ENCODE measurements at places on chromosomes 6 and 20.
A peak's percentile ranks its signal among the peaks of the same experiment; 100 is the strongest.

DNA sequence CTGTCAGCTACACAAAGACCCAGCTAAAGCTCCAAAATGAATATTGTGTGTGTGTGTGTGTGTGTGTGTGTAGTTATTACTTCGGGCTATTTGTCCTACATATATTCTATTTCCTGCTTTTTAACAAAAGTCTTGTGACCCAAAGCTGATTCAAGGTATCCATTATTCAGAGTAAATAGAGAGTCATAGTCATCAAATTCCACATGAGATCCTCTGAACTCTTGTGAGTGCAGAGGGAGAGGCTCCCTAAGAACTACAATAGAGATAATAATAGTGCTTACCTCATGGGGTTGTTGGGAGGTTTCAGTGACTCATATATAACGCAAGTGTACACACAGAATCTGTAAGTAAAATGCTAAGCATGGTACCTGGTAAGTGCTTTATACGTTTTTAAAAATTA is 95.6 kb upstream of the SHLD1 start:
- DNase-seq: peak; percentile 92

GRCh38 chr6:20877008-20877937 is 343.0 kb downstream of the CDKAL1 start:
- DNase-seq: peak; percentile 93

DNA sequence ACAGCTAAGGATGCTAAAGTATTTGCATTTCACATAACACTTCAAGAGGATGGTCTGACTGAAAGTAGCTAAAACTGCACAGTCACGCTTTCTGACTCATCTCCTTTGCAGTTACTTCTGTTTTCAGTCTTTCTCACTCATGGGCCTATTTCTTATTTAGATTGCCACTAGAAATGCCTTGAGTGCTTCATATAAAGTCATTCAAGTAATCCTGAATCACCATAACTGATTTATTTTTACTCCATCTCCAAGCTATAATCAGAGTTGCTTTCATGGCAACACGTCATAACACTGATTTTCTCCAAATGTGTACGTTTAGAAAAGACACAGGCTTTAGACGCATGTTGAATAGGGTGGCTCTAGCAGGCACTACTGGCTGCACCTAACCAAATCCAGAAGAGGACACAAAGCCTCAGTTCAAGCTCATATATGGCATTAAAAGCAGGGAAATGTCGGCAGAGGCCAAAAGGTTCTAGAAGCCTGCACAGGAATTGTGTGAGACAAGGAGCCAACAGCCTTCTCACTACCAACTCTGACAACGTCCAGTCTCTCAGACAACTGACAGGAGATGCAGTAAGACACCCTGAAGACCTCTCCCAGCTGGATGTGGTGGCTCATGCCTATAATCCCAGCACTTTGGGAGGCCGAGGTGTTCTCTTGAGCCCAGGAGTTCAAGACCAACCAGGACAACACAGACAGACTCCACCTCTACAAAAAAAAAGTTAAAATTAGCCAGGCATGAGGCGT is 64.1 kb upstream of the BEND6 start:
- no peak for DNase-seq

- DNase-seq: no peak
Observed at GRCh38 chr6:43983632-43984031, 143.6 kb downstream of the MRPL14 start.

Measured in Panc1 (cell line).